ENCODE measurements at places on chromosomes 13 and 19.

GRCh38 chr13:84096216-84096615 is 213.9 kb upstream of the SLITRK1 start:
- DNase-seq, result no peak

- no peak for DNase-seq
Measured at GRCh38 chr13:103022336-103022735, 43.9 kb downstream of the SLC10A2 start.

GRCh38 chr19:44582581-44583265 is 30.6 kb upstream of the IGSF23 start:
- no peak for DNase-seq

DNA sequence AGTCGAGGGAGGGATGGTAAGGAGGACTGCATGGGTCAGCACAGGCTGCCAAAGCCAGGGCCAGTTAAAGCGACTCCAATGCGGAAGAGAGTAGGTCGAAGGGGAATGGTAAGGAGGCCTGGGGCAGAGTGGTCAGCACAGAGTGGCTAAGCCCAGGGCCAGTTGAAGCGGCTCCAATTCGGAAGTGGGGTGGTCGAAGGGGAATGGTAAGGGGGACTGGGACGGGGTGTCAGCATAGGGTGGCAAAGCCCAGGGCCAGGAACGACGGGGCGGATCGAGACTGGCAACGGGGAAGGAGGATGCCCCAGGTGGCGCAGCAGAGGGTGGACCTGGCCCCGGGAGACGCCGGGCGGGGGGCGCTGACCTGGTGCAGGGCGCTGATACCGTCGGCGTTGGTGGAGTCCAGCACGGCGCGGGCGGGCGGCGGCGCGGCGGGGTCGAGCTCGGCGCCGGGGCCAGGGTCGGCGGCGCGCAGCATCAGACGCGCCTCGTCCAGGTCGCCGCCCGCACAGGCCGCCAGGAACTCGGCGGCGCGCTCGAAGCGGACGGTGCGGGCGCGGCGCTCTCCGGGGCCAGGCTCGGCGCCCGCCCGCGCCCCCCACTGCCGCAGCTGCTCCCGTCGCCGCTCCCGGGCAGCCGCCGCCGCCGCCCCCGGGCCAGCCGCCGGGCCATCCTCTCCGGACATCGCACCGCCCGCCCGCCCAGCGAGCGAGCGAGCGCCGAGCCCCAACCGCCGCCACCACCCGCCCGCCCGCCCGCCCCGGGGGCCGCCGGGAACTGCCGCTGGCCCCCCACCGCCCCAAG is at the start of gene PPP1R12C:
TSS of gene PPP1R12C (minus strand) at position 779 of the 804 bp plus-strand sequence. CDS start at position 685, 94 bp downstream.
- DNase-seq, result no peak

- no peak for DNase-seq
Measured at GRCh38 chr13:44574466-44574855, 1.7 kb downstream of the TSC22D1 start.

GRCh38 chr13:102697264-102697663 is 2.4 kb upstream of the METTL21C start:
- DNase-seq, result no peak

DNA sequence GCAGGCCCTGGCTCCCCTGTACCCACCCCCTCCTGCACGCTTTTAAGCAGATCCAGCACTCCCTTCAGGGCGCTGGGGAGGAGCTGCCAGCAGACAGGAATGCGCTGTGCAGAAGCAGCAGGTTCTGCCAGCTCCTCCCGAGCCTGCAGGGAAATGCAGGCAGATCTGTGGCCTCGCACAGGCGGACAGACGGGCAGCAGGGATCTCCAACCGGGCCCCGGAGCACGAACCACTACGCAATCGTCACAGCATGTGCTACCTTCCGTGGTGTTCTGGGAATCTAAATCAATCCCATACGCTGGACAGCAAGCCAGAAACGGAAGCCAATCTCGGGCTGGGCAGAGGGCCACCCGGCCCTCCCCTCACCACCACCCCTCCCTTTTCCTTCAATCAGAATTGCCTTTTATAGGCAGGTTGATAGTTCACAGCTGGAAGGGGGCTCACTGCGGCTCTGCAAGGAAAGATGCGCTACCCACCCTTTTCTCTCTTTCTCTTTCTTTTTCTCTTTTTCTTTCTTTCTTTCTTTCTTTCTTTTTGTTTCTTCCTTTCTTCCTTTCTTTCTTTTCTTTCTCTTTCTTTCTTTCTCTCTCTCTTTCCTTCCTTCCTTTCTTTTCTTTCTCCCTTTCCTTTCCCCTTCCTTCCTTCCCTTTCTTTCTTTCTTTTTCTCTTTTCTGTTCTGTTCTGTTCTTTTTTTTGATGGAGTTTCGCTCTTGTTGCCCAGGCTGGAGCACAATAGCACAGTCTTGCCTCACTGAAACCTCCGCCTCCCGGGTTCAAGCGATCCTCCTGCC is 99.9 kb downstream of the GNG7 start:
- no peak for DNase-seq

DNA sequence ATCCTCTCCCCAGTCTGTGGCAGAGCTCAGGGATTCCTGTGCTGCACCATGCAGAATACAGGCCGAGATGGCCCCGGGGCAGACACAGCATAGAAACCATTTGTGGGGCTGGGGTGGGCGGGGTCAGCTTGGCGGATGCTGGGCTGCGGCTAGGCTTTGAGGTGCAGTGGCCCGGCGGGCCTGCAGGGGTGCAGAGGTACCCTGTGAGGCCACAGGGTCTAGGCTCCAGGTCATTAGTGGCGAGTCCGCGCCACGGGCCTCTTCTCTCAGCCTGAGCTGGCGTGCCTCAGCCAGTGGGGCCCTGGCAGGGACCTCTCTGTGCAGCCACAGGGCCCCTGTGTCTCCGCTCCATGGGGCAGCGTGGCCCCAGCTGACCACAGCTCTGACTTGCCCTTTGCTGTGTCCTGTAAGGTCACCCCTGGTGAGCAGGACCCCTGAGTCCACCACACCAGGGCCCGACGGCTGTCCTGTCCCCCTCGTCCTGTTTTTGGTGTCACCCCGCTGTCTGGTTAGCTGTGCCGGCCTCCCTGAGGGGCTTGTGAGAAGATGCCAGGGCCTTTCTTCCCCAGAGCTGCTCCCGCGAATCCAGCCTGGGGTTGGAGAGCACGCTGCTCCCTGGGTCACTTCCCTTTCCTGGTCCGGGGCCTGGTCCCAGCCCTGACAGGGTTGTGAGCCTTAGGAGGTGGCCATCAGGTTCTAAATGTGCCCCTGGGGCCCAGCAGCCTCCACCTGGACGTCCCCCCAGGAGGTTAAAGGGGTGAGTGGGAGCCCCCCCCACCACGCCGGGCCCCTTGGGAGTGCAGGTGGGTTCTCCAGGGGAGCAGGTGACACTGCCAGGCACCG is 12.1 kb downstream of the KDM4B start:
- no peak for DNase-seq
